Neural crest cell (in vitro differentiated cells): ENCODE measurements at places on chromosomes 1 and 21. TPM values are rescaled to one million over a fixed set of nuclear protein-coding genes. Genes with fewer than 3 reads are reported as not detected.

Gene GSTM5
- 0.23 TPM in 1 of 2 replicates, not detected in the other for total RNA-seq

- H3K4me3 ChIP-seq, result peak overlapping the region; percentile 47
- H3K27me3 ChIP-seq, result peaks cover 33% of the 10 kb centered on the region
- no peak for DNase-seq
Observed at GRCh38 chr1:963746-964525, 2.3 kb upstream of the PLEKHN1 start.

GRCh38 chr1:47996406-47997226 lies 569 bp downstream of the TRABD2B start:
- no peak for DNase-seq
- peaks cover 24% of the 10 kb centered on the region for H3K4me1 ChIP-seq
- H3K27me3 ChIP-seq, result peaks cover 81% of the 10 kb centered on the region

GRCh38 chr21:14531757-14532316 lies 14.3 kb downstream of the SAMSN1 start:
- H3K4me1 ChIP-seq, result peaks cover 8% of the 10 kb centered on the region
- no peaks in the 10 kb centered on the region for H3K27me3 ChIP-seq
- H3K36me3 ChIP-seq, result no peaks in the 10 kb centered on the region
- no peak for DNase-seq
- no peak overlapping the region for H3K4me3 ChIP-seq
- peak overlapping the region; percentile 79 for H3K27ac ChIP-seq

DNA sequence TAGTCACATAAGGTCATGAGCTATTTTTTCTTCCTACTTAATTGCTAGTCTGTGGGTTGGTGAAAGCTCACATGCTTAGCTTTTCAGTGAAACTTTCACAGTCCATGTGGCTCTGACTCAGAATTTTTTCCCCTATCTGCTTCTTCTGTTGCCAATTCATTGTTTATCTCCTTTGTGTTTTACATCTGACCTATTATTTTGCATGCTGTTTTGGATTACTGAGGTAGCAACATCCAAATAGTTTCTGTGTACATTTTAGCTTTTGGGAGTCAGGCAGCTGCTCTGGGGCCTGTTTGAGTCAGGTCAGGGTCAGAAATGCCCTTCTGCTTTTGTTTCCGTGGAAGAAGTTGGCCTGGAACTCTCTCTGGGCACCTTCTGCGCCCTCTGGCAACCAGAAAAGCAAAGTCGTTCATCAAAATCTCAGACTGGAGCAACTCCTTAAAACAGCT lies 40.0 kb downstream of the ROR1 start:
- no peak for DNase-seq
- H3K4me1 ChIP-seq, result peaks cover 11% of the 10 kb centered on the region
- H3K27ac ChIP-seq, result no peak overlapping the region
- H3K4me3 ChIP-seq, result no peak overlapping the region

DNA sequence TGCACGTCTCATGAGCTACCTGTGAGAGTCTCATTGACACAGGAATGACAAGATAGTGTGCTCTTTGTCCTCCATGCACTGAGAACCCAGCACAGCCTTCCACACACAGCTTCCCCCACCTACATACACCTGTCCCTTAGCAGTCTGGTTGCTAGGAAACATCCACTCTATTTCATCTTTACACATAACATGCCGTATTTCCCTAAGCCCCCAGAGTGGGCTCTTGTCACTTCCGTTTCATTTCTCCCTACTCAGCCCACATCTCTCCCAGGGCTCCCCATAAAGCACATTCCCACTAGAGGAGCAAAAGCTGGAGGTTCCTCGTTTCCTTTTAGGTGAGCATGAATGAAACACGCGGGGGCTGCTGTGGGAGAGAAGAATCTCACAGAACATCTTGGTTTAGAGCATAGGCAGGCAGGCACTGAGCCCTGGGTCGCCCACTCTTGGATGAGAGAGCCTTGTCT lies 137.1 kb downstream of the ETS2 start:
- no peaks in the 10 kb centered on the region for H3K36me3 ChIP-seq
- H3K27ac ChIP-seq, result no peak overlapping the region
- H3K4me3 ChIP-seq, result no peak overlapping the region
- H3K27me3 ChIP-seq, result peaks cover 9% of the 10 kb centered on the region
- peaks cover 26% of the 10 kb centered on the region for H3K4me1 ChIP-seq
- DNase-seq, result no peak

GRCh38 chr1:196305216-196305615 lies 303.0 kb downstream of the KCNT2 start:
- no peaks in the 10 kb centered on the region for H3K27me3 ChIP-seq
- H3K4me1 ChIP-seq, result peaks cover 8% of the 10 kb centered on the region
- no peak overlapping the region for H3K27ac ChIP-seq
- DNase-seq, result no peak
